Cortex of kidney (tissue), 1 donor: ENCODE measurements at places on chromosomes 3 and 15.

- DNase-seq: no peak
These were observed 105.9 kb downstream of the ROBO1 start for GRCh38 chr3:79661896-79662295.

- no peak for DNase-seq
These were observed 182.7 kb downstream of the MEIS2 start for GRCh38 chr15:36917411-36918267.

- DNase-seq: no peak
These were observed 6.3 kb upstream of the NCBP2 start for GRCh38 chr3:196948442-196949284.

DNA sequence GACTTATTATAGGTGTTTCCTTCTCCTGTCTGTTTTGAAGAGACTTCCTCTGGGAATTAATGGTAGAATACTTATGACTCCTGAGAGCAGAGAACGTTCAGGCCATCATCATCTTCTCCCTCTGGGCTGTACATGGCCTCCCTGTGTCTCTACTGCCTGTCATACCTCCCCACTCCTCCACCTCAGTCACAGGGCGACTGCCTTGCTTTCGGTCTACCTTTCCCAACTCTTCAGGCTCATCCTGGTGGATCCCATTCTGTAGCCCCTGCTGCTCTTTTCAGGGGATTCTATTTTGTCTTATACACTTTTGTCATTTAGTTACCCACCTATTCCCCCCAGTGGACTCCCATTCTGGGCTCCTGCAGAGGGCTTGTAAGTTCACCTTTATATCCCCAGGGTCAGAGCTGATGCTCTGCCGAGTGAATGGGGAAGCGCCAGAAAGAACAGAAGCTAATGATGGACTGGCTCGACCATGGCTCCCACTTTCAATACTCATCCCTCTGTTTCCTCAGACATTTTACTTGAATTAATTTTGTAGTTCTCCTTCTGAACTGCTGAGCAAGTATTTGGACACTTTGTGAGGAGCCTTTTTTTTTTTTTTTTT lies 28.6 kb downstream of the FNDC3B start:
- no peak for DNase-seq

GRCh38 chr3:138835397-138835757 lies 649 bp upstream of the PIK3CB start:
- DNase-seq: no peak

GRCh38 chr3:162295323-162295983 lies 798.8 kb downstream of the OTOL1 start:
- DNase-seq: no peak

GRCh38 chr3:15300323-15301078 lies 31.9 kb downstream of the SH3BP5 start:
- DNase-seq: no peak

- no peak for DNase-seq
These were observed 80.5 kb upstream of the SETMAR start for GRCh38 chr3:4222574-4223175.

DNA sequence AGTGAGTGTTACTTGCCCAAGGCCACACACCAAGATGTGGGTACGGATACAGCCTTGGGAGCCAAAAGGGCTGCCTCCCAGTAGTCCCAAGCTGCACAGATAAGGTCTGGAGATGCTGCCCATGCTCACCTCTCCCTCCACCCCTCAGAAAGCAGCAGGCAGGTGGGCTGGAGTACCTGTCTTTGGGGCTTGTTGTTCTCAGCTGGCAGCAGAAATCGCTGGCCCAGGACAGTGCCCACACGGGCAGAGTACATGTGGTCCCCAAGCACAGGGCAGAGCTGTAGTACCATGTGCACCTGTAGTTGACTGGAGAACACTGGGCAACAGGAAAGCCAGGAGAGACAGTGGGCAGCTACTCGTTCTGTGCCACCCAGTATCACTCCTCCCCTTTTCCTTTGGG lies 5.0 kb downstream of the RPUSD3 start:
- no peak for DNase-seq

DNA sequence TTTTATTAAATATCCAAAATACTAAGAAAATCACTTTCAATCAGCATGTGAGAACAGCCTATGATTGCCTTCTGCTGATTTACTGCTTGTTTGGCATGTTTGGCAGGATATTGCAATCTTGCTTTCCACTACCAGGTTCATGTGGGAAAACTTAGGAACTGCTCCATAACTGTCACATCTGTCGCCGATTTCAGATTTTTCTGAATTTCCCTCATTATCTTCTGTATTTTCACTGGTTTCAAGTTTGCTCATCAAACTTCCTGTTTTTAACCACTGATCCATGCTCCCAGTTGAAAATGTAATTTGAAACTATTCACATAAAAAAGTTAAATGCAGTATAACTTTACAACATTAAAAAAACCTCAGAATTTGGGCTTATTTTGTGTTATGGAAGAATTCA lies 93.0 kb downstream of the NFKBIZ start:
- no peak for DNase-seq

GRCh38 chr3:128768471-128768870 lies 42.5 kb downstream of the RAB7A start:
- no peak for DNase-seq

DNA sequence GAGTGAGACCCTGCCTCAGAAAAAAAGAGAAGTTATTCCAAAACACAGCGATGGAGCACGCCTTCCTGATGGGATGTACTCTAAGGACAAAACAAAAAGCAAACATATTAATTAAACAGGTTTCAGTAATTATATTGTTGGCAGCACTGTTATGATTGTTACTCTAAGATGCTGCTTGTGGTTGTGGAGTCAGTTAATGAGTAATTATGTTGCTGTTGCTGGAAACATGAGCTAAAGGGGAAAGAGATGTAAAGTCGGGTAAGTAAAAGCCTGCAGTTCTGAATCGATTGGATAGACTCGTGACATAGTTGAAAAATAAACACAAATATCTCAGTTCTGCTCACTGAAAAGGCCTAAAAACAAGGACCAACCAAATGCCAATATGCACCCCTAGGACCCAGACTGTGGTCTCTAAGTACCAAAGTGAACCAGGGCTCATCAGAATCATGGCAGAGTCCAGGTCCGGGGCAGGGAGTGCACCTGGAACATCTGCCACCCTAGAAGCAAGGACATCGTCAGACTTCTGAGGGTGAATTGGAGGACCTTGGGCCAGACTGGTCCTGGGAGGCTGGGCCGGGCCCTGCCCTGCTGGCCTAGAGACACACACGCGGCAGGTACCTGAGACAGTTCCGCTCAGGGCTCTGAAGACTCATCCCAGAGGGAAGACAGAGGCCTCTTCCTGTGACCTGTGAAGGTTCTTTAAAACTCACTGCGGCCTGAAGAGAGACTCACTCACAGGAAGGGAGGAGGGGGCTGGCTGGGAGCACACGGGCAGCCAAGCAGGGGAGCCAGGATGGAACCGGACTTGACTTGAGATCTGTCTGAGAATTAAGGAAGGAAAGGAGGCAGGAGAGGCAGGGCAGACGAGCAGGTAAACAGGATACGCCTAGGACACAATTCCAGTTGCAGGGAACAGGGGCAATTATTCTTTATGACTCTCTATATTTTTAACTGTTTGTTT lies 140.5 kb downstream of the LRRK1 start:
- no peak for DNase-seq

- no peak for DNase-seq
These were observed 79.7 kb downstream of the STAG1 start for GRCh38 chr3:136672457-136672856.

GRCh38 chr15:73717206-73717605 lies 33.0 kb downstream of the CD276 start:
- no peak for DNase-seq

DNA sequence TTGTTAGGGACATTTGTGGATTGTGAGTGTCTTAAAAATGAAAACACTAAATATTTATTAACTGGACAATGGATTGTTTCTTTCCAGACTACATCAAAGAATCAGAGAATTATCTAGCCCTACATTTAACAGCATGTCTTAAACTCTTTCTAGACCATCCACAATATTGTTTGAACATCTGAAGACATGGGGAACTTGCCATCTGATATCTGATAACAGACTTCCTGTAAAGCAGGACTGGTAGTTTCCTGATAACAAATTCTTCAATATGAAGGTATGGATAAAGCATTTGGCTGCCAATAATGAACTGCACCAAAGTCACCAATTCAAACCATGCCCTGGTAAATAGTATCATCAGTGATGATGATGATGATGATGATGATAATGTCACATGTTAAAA lies 26.2 kb upstream of the HACD2 start:
- DNase-seq: no peak

DNA sequence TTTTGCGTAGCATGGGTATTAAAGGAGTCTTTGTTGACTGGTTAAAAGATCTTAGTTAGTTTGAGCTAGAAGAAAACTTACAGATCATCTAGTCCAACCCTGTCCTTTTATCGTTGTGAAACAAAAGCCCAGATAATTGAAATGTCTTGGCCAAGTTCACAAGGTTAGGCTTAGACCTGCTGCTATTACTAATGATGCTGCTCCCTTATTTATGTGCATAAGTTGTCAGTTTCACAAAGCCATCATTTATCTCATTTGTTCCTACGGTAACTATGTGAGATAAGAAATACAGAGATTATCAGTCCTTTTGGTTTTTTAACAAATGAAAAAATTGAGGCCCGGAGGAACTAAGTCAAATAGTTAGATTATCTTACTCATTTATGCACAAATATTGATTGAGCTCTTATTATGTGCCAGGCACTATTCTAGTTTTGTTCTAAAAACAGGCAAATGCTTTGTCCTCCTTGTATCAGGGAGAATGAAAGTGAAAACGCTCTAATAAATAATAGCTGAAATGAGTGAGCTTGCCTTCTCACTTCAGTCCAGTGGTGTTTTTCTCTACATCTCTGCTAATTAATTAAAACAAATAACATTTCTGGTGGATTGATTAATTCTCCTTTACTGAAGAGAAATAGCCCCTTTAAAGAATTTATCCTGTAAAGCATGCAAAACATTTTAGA lies 49.1 kb upstream of the TPRG1 start:
- DNase-seq: no peak

- DNase-seq: no peak
These were observed 81.4 kb upstream of the KLF13 start for GRCh38 chr15:31245135-31245689.

GRCh38 chr15:39756806-39757522 lies 25.7 kb downstream of the FSIP1 start:
- DNase-seq: no peak

DNA sequence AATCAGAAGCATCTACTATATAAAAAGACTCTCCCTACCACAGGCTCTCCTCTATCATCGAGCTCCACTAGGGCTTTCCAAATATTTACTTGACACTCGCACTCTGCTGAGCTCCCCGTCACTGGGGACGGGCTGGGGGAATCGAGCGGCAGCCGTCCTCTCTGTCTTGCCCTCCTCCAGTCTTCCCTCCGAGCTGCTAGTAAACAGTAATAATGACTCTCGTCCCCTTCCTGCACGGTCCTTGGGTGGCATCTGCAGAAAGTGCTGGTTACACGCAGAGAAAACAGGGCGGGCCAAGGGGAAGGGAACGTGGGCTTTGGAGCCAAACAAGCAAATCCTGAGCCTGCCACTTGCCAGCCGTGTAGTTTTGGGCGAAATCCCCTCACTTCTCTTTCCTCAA lies 96.6 kb downstream of the LRIG1 start:
- no peak for DNase-seq
